ENCODE measurements at places on chromosomes 3 and 15. TPM values are rescaled to one million over a fixed set of nuclear protein-coding genes. Genes with fewer than 3 reads are reported as not detected.
A peak's percentile ranks its signal among the peaks of the same experiment; 100 is the strongest.

DNA sequence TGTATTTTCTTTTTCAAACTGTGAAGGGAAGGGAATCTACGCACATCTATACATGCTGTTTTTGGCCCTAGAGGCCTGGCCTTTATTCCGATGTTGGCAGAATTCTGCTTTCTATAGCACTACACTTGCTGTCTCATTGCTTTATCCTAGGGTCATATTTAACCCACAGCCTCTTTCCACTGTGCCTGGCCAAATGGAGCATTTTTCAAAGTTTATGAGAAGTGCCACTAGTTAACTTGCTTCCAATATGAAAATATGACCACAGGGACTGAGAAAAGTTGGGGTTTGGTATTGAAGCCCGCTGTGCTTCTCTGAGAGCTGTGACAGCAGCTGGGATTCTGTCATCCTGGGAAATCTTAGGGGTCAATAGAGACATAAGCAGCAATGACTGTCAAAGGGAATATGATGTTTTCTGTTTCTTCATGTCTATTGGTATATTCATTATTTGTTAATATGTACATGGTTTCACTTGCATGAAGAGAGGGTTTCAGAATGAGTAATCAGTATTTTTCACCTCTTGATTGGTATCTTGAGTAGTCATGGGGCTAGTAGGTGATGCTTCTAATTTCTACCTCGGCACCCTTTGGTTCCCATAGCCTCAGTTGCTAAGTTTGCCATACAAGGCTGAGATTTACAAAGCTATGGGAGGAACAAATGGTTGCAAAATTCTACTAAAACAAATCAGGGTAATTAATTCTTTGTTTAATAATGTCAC, 275.8 kb upstream of the RBMS3 start:
- DNase-seq: no peak

DNA sequence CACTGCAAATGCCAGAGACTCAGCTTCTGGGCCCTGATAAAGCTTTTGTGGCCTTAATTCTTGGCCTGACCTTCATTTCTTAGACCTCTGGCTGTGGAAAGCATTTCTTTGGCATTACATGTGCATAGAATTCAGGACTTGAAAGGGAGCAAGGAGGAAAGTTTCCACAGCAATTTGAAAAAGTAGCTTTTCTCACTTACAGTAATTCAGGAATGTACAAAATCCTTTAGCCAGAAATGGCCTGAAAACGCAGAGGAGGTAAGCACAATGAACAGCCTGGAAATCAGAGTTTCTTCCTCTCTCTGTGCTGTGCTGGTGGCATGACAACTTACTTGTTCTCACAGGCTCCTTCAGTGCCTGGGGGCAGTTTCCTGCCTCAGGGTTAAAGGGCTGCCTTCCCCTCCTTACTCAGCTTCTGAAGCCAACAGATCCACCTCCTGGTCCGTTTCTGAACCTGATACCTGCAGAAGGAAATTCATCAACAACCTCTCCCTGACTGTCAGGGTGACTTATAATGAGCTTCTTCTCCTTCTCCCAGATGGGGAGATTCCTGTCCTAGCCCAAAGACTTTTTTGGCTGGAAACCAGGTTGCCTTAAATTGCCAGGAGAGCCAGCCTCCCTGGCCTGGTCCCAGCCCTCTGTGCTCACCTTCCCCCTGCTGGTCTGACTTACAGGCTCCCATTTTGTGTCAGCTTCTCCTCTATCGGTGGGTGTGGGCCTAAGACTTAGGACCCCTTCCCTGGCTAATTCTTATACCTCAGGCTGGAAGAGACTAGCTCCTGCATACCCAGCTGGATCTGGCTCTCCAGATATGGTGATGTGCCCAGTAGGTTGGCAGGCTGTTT, 102.3 kb downstream of the MYRIP start:
- no peak for DNase-seq

DNA sequence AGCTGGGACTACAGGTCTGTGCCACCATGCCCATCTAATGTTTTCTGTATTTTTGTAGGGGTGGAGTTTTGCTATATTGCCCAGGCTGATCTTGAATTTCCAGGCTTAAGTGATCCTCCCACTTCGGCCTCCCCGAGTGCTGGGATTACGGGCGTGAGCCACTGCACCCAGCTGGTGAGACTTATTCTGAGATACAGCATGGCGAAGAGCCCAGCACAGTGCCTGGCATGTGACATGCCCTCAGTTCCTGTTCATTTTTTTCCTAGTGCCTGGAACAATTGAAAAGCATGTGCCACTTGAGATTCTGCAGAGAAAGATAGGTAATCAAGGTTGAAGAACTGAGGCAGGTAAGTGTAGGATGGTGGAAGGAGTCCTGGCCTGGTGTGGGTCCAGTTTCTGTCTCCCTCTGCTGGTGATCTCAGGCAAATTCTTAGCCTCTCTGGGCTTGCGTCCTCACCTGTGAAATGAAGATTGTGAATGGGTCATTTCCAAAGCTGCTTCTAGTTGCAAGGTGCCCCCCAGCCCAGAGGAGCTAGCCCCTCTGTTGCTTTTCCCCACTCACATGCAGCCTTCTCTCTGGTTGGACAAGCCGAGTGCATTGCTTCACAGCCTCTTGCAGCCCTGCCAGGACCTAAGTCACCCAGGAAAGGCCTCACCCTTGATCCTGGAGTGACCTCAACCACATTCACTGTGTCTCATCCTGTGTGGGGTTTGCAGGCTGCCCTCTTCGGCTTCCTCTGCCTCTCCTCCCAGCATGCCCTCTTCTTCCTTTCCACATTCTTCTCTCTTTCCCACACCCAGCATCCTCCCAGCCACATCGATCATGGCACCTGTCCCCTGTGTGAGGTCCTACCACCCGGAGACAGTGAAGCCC, 4.3 kb upstream of the RHCG start:
- no peak for DNase-seq

GRCh38 chr15:83410532-83410931, 36.6 kb upstream of the SH3GL3 start:
- DNase-seq: no peak

GRCh38 chr15:74787251-74788041, 5.6 kb downstream of the CSK start:
- DNase-seq: no peak

- peak; percentile 56 for DNase-seq
Measured at GRCh38 chr3:187062526-187063177, 76.6 kb downstream of the RPL39L start.

DNA sequence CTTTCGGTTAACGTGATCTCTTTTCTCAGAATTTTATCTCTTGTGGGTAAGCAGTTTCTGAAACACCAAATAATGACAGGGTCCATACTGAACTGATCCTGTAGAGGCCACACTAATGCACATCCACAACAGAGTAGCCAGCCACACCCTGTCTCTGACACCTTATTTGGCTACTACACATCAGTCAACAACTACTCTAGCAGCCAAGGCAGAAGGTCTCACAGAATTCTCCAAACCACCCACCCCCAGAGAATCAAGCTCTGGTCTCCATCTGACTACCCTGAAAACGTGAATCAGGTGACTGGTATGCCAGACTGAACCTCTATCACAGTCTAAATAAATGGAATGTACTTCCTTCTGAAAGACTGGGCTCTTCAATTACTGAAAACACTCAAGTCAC, 38.0 kb downstream of the EDC3 start:
- no peak for DNase-seq

- peak; percentile 46 for DNase-seq
Measured at GRCh38 chr3:58577269-58577821, at the start of gene FAM107A. Gene FAM107A (minus strand): TSS chr3:58577391. CDS start chr3:58569860, 7,531 bp downstream.

GRCh38 chr3:26768068-26768651, 145.6 kb downstream of the LRRC3B start:
- no peak for DNase-seq

DNA sequence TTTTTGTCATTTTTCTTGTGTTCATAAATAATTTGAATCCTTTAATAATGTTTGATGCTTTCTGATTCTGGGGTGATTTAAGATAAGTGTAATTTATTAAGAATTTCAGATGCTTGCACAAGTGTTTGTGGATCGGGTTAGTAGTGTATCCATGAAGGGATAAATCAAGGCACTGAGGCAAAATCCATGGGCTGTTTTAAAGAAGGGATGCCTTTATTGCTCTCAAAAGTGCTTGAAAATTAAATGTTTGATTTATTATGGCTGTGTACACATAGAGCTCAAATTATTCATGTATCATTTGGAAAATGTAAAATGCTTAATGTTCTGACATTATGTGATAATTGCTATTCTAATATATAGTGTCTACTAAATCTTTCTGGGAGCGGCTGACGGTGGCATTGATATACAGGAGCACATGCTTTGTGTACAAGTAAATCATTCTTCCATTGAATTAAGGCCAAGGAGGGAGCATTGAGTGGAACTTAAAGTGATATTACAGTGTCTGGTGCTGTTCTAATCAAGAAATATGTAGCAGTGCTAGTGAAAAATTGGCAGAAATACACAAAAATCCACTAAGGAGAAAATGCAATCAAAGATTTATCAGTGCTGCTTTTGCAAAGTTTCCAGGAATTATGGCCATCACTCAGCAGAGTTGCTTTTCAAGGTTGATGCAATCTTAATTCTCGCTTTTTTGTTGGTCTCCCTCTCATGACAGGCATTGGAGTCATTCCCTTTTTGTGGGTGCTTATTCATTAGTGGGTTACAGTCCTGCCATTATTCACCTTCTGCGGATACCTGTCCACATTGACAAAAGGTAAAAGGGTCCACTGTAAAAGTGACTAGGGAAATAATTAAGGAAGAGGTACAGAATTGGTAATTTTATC, 181.6 kb downstream of the MFSD1 start:
- no peak for DNase-seq

DNA sequence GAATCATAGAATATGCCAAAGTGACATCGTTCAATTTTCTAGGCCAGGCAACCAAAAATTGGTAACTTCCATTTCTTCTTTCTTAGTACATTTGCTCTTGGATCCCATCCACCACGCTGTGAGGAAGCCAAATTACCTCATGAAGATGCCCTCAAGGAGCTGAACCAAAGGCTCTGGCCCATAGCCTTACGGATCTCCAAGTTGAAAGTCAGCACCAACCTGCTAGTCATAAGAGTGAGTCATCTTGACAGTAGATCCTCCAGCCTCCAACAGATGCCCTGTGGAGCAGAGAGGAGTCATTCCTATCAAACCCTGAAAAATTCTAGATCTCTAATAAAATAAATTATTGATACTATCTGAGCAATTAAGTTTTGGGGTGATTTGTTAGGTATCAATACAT, 322.5 kb upstream of the COL8A1 start:
- DNase-seq: no peak

GRCh38 chr3:62705721-62706120, 169.5 kb downstream of the CADPS start:
- DNase-seq: no peak

Gene EPHA3
- 0.12 TPM for polyA plus RNA-seq

GRCh38 chr3:34727700-34728099, 911.6 kb upstream of the ARPP21 start:
- no peak for DNase-seq

- DNase-seq: no peak
Measured at GRCh38 chr15:86919581-86919980, 839.9 kb downstream of the AGBL1 start.

DNA sequence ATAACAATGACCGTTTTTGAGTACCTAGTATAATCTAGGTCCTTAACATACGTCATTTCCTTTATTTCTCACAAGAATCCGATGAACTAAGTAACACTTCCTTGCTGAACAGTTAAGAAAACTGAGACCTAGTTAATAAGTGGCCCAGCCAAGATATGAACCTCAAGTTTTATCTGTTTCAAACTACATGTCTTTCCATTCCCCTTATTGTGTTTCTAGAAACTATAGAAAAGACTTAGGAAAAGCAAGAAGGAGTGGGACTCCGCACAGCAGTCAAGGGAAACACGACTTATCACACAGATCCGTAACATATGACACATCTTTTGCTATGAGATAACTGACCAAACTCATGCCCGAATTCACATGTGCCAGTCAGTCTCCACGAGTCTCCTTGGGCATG, 221.2 kb upstream of the ADAMTS9 start:
- no peak for DNase-seq

Gene CHRNA5
- polyA plus RNA-seq: 1.1 TPM

Gene VGLL3
- 98.8 TPM for polyA plus RNA-seq

GRCh38 chr3:143135150-143135549, 15.6 kb downstream of the CHST2 start:
- DNase-seq: peak; percentile 93

GRCh38 chr3:138398791-138399575, 35.4 kb upstream of the ESYT3 start:
- no peak for DNase-seq

DNA sequence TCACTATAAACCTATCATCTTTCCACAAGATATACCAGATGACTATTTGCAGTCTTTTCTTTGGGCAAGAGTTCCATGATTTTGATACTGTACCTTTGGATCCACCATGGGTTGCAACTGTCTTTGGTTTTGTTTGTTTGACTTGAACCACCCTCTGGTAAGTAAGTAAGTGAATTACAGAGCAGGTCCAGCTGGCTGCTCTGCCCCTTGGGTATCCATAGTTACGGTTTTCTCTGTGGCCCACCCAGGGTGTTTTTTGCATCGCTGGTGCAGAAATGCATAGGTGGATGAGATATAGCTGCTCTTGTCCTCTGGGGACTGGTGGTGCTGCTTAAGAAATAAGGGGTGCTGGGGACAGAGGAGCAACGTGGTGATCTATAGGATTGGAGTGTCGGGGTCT, 33.8 kb downstream of the CHDH start:
- DNase-seq: no peak

All from BJ (cell line).